Stimulated activated CD4-positive, alpha-beta T cell treated with anti-CD3 and anti-CD28 coated beads, Interleukin-15, amount 100 ng/mL, for 24 hours (primary cell): ENCODE measurements at places on chromosomes 16 and 17.

- DNase-seq = no peak
These were observed 10.2 kb upstream of the ETV4 start for GRCh38 chr17:43556292-43556691.

- no peak for DNase-seq
These were observed 806 bp downstream of the RAD51C start for GRCh38 chr17:58693208-58693607.

DNA sequence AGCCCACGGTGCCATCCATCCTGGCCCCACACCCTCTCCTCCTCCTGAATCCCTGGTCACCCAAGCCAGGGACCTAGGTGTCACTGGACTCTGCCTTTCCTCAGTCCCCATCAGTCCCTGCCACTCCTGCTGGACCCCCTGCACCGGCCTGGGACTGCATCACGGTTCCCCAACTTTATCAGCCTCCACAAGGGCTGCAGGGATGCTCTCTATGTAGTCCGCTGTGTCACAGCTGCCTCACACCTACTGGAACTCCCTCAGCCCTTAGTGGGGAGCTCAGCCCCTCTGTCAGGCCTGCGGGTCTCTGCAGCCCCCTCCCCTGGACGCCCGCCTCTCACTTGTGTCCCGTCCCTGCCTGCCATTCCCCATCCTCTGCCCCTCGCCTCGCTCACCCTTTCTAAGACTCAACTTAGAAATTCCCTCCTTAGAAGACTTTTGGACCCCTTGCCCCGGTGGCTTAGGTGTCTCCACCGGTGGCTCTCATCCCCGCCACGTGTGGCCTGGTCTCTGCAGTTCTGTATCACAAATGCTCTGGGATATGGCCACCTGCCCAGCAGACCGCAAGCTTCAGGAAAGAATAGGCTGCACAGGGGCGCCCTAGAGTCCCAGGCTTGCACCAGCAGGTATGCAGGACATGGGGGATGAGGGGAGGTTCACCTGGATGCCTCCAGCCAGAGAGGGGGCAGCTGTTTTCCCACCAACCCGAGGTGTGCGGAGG, 62.9 kb downstream of the PRMT7 start:
- DNase-seq = no peak

DNA sequence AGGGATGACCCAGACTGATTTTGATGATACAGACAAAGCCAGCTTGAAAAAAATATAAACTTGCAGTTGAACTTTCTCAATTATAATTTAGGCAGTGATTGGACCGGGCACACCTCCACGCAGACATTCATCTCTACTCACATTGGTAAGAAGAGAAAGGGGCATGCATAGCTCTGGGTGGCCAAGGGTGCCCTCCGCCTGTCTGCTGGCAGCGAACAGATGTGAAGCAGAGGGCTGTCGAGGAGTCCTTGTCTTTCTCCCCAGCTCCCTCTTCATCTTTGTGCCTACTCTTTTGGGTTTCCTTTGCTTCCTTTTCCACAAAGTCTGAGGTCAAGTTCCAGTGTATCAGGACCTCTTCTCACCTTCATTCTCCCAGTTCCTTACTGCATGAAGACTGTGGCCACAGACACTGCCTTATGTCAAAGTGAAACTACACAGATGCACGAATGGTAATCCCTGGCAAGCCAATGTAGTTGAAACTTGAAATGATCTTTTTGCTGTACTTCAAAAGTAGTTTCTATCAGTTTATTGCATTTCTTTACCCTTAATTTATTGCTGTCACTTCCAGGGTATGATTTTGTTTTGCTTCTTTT, 343.7 kb upstream of the SOX9 start:
- no peak for DNase-seq
